ENCODE measurements at places on chromosomes 4 and X.

DNA sequence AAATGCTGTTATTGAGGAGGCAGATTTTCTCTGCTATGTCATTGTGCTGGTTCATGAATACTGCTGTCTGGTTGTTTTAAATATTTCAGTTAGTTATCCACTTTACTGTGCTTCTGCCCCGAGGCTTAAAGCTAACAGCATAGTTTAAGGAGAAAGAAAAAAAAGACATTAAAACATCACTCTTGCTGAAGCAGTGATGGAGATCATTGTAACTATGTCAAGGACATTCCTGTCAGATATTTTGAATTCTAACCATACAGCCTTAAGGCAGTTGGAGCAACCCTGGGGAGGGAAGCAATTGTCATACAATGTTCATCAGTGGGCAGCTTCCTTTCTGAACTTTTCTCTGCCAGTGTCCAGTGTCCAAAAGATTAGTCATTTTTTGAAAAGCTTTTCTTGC lies 199.0 kb upstream of the DDX53 start:
- DNase-seq = no peak

- no peak for DNase-seq
Measured at GRCh38 chr4:99134586-99134985, 9.5 kb downstream of the ADH4 start.

DNA sequence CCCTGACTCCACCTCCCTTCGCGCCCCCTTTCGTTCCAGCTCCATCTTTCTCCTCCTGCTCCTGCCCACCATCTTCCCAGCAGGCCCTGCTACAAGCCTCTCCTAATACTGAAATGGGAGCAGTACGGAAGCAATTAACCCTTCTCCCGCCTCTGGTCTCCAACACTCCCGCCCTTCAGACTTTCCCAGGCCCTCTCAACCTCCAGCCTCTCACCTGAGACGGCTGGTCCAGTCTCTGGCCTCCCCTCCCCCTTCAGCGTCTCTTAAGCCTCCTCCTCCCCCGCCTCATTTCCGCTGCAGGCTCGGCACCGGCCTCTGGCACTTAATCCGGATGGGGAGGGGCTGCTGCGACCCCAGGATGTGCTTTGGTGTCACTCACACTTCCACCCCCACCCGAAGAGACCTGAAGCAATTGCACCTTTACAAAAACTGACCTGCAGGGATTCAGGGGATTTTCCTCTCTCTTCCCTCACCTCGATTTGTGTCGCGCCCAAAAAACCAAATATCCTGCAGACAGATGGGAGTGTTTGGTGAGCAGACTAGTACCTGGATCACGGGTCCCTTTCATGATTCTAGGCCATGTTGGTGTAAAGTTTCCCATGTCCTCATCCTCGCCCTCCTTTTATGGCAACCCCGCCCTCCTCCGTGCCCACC lies 657 bp downstream of the TCEAL8 start:
- peak; percentile 73 for DNase-seq

DNA sequence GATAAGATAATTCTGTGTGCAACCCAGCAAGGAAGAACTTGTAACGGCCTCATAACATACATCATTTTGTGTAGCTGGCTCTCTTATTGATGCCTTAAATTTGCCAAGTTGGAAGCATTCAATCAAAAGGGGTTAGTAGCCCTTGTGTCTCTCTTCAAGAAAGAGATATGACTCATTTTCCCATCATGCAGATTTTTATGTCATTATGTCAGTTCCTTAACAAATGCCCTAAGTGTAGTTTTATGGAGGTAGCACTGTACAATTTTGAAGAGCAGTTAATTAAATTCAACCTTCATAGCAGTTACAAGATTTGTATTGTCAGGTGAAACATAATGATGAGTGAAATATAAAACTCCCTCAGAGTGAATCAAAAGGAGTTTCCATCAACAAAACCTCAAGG lies 215.6 kb downstream of the GRIA3 start:
- DNase-seq = no peak

DNA sequence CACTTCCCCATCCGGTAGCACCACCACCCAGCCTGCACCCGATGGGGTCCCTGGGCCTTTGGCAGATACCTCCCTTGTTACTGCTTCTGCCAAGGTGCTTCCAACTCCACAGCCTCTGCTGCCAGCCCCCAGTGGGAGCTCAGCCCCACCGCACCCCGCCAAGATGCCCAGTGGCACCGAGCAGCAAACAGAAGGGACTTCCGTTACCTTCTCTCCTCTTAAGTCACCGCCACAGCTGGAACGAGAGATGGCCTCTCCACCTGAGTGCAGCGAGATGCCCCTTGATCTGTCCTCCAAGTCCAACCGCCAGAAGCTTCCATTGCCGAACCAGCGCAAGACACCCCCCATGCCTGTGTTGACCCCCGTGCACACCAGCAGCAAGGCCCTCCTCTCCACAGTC lies 31.9 kb downstream of the BCORL1 start:
- no peak for DNase-seq
